ENCODE measurements at places on chromosomes 1 and 21.
A peak's percentile ranks its signal among the peaks of the same experiment; 100 is the strongest.

- no peak for DNase-seq
These were observed 146.0 kb upstream of the MAGI3 start for GRCh38 chr1:113244112-113244820.

GRCh38 chr1:111161843-111162487 lies 21.9 kb downstream of the CEPT1 start:
- DNase-seq, result no peak

DNA sequence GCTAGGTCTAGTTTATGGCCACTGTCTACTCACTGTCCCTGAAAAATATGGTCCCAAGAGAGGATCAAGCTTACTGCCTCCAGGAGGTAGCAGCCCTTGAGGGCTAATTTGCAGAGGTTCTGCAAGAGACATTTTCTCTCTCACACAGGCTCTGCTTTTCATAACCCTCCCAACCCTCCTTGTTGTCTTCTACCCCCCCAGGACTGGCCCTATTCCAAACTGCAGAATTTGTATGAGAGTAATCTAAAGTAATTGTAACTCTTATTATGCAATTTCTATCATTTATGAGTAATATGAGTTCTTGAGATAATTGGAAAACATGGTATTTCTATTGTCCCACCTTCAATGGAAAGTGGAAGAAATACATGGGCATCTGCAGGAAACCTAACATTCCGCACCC lies 70.4 kb upstream of the CD55 start:
- peak; percentile 70 for DNase-seq

DNA sequence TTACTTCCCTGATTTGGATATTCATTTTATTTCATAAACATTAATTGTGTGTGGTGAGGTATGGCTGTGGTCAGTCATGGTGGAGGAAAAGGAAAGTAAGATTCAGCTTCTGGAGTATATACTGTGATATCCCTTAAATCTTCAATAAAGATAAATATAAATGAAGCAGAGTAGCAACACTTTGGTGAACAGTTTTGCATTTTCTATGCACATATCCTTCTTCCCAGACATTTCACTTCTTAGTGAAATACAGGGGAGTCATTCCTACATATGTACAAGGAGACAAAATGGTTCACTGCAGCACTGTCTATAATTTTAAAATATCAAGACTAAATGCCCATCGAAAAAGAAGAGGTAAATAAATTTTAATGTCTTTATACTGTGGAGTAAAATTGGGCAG lies 61.3 kb downstream of the DISP1 start:
- DNase-seq, result no peak

DNA sequence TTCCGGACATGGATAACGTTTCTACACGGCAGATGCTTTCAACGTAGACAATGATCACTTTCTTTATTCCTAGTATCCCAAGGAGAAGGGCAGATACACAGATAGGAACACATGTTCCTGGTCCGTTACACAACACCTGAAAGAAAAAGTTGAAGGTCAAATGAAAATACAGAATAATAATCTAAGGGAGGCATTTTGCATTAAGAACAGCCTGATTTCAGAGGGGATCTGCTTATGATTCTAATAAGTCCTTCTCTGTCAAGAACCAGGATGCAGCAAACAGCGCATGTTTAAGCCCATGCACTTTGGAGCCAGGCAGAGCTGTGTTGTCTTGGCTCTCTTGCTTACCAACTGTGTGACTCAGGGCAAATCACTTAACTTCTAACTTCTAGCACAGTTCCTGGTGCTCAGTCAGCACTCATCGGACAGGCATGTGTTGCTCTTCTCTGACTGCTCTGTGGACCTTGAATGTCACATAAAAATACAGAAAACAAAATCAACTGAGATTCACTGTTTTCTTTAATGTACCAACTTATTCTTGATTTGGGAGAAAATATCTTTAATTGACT lies 56.3 kb upstream of the CNN3 start:
- peak; percentile 71 for DNase-seq

GRCh38 chr1:223843934-223844786 lies 1.6 kb downstream of the TP53BP2 start:
- no peak for DNase-seq

DNA sequence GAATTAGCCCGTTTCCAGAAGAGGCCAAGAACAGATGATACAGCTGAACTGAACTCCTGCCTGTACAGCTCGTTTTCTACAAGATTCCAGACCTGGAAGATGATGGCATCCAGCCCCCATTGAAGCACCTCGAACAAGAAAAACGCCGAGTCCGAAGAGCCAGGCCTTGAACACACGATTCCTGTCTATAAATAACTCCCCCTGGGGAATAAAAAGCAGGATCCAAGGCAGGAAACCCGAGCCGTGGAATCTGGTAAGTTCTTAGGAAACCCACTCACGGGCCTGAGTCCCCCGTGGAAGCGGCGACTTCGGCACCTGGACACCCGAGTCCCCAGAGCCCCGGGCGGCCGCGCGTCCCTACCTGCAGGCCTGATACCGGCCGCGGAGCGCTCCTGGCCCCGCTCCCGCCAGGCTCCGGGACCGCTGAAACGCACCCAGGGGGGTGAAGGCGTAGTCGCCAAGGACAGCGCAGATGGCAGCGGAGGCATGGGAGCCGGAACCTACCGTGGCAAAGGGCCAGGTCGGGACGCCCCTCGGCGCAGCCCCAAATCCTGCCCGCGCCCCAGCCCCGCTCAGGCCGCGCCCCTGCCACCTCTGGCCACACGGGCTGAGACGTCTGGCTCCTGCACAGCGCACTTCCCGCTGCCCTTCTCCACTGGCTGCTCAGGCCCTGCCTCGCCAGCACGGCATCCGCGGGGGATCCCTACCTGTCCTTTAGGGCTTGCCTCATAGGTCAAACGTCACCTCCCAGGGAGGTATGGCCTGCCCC lies 14.0 kb upstream of the HLCS start:
- DNase-seq, result peak; percentile 34

DNA sequence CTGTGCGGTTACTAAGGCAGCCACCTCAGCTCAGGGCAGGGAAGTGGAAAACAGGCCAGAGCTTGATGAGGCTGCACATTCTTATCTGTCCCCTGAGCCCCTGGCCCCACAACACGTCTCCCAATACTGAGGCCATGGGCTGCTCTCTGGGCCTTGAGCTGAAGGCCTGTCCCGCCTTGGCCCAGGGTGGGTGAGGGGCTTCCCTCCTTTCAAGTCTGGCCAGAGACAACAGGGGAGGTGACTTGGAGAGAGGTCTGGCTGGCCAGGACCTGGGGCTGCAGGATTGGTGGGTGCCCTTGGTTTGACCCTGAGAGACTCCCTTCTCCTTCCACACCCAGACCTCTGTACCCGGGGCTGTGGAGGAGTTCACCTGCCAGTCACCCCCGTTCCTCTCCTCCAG lies 563.8 kb downstream of the PTPRU start:
- DNase-seq, result no peak

GRCh38 chr1:164423136-164423535 lies 135.8 kb upstream of the PBX1 start:
- no peak for DNase-seq

DNA sequence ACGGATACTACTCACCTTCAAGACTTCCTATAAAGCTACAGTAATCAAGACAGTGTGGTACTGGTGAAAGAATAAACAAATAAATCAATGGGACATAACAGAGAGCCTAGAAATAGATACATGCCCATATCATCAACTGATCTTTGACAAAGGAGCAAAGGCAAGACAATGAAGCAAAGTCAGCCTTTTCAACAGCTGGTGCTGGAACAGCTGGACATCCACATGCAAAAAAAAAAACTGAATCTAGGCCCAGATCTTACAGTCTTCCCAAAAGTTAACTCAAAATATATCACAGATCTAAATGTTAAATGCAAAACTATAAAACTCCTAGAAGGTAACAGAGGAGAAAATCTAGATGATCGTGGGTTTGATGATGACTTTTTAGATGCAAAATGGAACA lies 170.3 kb downstream of the MIS18A start:
- no peak for DNase-seq
